ENCODE measurements at places on chromosomes 3 and 15.
A peak's percentile ranks its signal among the peaks of the same experiment; 100 is the strongest.

- no peak for DNase-seq
These were observed 5.6 kb downstream of the ITPKA start for GRCh38 chr15:41499109-41499851.

GRCh38 chr3:46316206-46316605 is 37.7 kb upstream of the CCR2 start:
- DNase-seq: no peak

GRCh38 chr3:152419748-152420147 is 151.0 kb downstream of the MBNL1 start:
- DNase-seq: no peak

DNA sequence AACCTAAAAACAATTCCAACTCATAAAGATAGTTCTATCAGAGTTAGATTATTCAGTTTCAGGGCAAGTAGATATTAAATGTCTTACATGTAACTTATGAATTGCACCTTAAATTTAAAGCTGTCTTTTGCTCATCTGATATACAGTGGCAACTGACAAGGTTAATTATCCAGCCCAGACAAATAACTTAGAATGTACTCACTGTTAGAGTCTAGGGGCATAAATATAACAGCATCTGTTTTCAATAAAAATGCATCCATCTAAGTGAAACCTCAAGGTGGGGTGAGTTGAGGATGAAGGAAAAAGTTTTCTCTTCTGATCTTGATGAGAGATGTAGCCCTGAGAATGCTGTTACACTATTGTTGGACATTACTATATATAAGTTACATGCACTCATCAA is 112.6 kb downstream of the FBN1 start:
- DNase-seq: no peak

DNA sequence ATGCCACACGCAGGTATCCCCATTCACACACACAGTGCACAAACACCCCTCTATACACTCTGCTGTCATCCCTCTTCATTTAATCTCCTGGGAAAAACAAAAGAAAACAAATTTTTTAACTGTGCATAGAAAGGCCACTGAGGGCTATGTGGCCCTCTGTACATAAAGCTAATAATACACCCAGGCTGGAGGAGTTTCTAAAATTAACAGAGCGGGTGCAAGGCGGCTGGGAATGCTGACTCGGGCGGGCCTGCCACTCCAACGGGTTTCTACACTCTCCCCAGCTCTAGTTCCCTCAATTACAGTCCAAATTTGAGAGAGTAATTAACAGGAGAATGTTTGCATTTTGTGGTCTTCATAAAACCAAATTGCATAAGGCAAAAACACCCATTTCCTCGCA is 23.1 kb downstream of the HCN4 start:
- no peak for DNase-seq

DNA sequence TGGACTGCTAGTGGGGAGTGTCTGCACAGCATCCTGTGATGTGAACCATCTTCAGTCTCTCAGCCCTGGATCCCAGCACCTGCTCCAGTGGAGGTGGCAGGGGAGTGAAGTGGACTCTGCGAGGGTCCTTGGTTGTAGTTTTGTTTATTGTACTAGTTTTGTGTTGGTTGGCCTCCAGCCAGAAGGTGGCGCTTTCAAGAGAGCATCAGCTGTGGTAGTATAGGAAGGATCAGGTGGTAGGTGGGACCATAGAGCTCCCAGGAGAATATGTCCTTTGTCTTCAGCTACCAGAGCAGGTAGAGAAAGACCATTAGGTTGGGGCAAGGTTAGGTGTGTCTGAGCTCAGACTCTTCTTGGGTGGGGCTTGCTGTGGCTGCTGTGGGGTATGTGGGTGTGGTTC is 20.9 kb downstream of the NEK11 start:
- no peak for DNase-seq

DNA sequence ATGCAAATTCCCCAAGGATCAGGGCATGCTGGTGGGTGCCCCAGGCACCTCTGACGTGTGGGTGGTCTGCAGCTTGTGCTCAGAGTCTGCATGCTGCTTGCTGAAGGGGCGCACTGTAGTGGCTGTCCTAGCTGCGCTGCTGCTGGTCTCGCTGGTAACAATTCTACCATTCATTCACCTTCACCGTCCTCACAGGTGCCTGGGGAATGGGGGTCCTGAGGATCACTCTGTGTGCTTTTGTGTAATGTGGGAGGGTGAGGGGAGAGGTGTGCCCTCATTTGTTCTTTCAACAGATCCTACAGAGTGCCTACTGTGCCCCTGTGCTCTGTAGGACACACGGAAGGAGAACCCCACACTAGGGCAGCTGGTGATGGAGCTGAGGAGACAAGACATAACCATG is 2.1 kb upstream of the ITGA11 start:
- DNase-seq: no peak

DNA sequence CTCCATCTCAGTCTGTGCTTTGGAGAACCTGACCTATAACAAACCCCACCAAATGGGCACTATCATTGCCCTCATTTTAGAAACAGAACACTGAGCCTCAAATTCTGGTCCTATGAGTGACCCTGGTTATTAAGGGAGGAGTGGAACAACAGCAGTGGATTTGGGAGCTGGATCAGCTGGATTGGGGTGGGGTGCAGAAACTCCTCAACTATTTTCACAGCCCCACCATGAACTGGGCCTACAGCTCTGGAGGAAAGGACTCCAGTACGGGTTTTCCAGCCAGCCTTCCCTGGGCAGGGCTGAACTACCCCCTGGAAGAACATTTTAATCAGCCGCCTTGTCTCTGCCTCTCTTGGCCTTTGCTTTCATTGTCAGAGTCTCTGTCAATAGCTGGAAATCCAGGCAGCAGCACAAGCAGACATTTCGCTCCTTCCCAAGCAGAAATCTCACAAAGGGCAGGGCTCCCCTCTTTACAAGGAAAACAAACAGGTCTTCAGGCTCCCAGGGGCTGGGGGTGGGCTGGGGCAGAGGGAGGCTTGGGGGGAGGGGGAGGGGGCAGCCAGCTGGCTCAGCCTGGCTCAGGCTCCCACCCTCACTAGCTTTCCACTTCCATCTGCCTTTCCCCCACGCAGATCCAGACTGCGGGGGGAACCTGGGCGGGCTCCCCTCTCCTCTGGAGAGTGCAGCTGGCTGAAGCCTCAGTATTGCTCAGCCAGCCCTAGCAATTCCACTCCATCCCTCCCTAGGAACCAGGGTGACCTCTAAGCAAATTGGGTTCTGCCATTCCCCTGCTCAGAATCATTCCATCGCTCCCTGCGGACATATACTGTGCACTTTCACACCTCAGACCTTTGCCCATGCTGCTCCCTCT is 13.7 kb upstream of the TLE3 start:
- peak; percentile 66 for DNase-seq

GRCh38 chr3:94217406-94217805 is 154.5 kb downstream of the NSUN3 start:
- DNase-seq: no peak

DNA sequence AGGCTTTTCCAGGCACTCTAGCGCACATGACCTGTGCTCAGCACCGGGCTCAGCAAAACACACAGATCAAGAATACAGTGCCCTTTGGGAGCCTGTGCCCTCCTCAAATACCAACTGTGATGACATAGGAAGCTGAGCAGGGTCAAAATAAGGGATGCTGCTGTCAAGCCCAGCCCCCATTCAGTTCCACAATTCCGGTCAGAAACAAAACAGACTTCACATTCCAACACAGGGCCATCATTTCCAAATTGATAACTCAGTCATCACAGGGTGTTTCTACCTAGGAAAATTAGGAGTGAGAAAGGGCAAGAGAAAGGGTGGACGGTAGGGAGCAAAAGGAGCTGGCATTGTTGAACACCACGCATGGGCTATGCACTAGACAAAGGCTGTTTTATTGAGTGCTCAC is 158.4 kb upstream of the CCDC54 start:
- no peak for DNase-seq

- no peak for DNase-seq
These were observed 10.7 kb downstream of the DHX30 start for GRCh38 chr3:47813551-47814177.

DNA sequence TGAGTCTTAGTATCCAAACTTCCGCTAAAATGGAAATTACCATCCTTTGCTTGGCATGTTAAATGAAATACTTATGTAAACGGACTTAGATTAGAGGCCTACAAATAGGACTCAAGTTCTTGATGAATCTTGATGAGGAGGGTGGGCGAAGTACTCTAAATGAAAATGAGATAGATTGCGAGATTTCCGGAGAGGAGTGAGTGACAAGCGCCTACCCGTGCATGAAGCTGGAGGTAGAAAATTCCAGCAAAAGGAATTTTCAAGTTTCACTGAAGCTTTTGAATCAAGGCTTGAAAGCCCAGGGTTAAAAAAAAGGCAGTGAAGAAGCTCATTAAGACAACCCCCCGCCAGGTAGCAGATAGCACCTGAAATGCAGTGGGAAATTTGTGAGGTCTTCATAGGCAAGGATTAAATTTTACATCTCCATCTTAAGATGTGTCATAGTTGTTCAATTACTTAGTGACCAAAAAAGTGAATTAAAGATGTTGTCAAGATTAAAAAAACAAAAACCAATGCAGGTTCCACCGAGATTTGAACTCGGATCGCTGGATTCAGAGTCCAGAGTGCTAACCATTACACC is 655 bp upstream of the RAB11A start:
- DNase-seq: no peak

DNA sequence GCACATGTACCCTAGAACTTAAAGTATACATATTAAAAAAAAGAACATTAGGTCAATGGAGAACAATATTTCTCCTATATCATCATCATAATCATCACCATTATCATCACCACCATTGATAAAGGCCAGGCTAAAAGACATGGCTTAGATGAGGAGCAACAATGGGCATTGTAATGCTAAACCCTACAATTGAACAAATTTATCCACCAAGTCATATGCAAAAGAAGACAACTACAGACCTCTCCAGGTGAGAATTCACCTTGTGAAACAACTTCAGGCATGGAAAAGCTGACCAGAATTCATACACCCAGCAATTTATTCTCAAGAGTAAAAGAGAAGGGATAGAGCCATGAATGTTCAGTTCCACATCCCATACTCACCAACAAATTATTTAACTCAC is 46.3 kb upstream of the BBX start:
- DNase-seq: no peak

- DNase-seq: no peak
These were observed 32.0 kb downstream of the TM4SF4 start for GRCh38 chr3:149506540-149506939.

- DNase-seq: no peak
These were observed 24.4 kb downstream of the FNDC3B start for GRCh38 chr3:172063456-172064432.

DNA sequence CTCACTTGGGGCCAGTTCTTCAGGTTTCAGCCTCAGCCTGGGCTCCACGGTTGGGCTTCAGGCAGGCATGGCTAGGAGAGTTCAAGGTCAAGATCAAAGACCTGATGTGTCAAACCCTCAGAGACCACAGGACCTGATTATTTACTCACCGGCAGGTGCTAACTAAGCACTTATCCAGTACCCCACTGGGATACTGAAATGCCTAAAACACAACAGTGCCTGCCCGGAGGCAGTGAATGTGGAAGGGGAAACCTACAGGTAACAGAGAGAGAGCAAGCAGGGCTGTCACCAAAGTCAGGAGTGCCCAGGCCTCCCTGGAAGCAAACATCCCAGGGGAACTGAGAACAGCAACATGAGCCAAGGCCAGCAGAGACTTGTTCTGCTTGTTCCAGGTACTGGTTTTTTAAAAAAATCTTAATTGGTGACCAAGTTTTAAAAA is 6.7 kb downstream of the IDH2 start:
- no peak for DNase-seq

- no peak for DNase-seq
These were observed 108.3 kb downstream of the P3H2 start for GRCh38 chr3:190012314-190012782.

DNA sequence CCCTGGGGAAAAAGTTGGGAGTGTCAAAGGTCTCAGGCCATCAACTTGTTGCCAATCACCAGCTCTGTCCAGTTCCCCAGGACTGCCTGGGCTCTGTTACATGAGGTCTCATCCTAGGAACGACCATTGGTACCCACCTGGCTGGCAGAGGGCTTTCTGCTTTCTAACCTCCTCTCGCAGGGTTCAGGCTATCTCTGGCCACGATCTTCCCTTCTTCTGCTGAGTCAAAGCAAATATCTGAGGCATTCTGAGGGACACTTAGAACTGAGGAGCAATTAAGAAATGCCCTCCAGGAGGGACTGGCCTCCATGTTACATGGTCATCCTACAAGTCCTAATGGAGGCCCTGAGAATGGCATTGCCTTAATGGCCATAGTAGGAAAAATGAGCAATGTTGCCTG is 77.4 kb downstream of the TGFBR2 start:
- DNase-seq: no peak

DNA sequence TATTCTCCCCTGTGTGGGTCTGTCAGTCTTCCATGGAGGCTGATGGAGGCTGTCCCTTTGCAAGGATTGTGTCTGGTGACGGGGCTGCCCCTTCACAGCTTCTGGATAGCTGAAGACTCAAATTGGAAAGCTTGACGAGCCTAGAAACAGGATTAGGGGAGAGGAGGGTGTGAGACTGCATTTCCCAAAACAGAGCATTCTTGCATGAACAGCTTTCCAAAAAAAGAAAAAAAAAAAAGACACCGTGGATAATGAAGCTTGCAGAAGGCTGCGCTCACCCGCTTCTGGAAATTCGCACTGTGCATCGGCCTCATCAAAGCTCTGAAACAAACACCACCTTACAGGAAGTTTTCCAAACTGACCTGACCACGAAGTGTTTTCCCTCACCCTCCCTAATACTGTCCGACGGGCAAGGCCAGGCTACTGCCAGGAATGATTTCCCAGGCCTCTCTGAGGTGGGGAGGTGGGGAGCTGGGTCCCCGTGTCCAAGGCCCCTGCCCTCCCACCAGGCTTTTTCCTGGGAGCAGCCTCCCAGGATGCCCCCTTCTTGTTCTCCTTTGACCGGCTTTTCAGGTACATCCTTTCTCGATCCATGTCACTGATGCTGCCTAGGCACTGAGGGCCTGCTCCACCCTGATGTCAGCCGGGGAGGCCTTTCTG is 24.9 kb upstream of the MUC4 start:
- no peak for DNase-seq

DNA sequence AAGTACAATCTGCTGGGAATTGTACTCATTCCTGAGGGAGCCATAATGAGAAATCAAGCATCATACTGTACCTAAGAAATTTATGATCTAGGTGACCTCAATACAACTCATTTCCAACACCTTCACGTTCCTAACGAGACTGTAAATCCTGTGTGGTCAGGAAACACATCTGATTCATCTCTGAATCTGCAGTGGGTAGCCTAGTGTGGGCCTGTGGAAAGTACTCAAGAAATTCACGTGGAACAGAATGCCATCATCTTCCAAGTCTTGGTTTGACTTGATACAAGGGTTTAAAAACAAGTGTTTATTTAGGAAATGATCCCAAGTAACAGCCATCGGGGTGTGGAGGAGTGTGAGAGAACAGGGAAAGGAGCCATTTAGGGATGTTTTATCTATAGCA is 568.9 kb downstream of the EDEM1 start:
- DNase-seq: no peak

- DNase-seq: no peak
These were observed 153.5 kb upstream of the MEIS2 start for GRCh38 chr15:37253877-37254276.

All from NCI-H187 (cell line).